ENCODE measurements at places on chromosomes 12 and 14. TPM values are rescaled to one million over a fixed set of nuclear protein-coding genes. Genes with fewer than 3 reads are reported as not detected.

DNA sequence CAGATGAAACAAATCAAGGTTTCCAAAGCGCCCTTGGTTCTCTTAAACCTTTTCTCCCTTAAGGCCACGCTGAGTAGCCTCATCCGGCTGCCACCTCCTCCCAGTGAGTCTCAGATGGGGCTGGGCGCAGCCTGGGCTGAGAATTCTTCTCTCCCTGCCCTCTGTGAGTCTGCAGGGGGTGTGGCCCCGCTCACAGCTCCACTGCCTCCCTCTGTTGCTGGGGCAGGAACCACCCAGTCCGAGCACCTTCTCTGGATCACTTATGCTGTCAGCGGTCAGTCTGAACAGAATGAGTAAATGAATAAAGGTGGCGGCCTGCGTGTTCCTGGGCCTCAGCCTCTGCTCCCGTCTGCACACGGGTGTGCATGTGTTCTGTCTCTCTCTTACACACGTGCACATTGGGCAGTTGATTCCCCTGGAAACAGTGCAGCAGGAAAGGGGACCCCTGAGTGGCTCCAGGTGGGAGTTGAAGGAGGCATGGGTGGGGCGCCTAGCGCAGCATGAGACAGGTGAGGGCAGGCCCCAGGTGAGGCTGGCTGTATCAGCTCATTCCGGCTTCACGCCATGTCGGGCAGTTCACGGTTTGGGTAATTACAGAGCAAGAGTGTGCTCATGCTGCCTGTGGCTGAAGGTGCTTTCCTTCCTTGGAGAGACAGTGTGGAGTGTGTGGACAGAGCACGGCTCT lies 4.3 kb downstream of the PAPLN start:
- peaks cover 39% of the 10 kb centered on the region for H3K4me1 ChIP-seq
- peaks cover 77% of the 10 kb centered on the region for H3K27me3 ChIP-seq
- no peak for DNase-seq
- no peaks in the 10 kb centered on the region for H3K36me3 ChIP-seq

- H3K27me3 ChIP-seq = peaks cover 4% of the 10 kb centered on the region
- no peak for DNase-seq
- H3K4me1 ChIP-seq = no peaks in the 10 kb centered on the region
- H3K27ac ChIP-seq = no peak overlapping the region
- H3K4me3 ChIP-seq = no peak overlapping the region
Measured at GRCh38 chr12:15289192-15289591, 33.1 kb upstream of the PTPRO start.

- no peak overlapping the region for H3K4me3 ChIP-seq
- no peak for DNase-seq
- no peak overlapping the region for H3K27ac ChIP-seq
Measured at GRCh38 chr12:3332188-3332587, 158.8 kb upstream of the PRMT8 start.

DNA sequence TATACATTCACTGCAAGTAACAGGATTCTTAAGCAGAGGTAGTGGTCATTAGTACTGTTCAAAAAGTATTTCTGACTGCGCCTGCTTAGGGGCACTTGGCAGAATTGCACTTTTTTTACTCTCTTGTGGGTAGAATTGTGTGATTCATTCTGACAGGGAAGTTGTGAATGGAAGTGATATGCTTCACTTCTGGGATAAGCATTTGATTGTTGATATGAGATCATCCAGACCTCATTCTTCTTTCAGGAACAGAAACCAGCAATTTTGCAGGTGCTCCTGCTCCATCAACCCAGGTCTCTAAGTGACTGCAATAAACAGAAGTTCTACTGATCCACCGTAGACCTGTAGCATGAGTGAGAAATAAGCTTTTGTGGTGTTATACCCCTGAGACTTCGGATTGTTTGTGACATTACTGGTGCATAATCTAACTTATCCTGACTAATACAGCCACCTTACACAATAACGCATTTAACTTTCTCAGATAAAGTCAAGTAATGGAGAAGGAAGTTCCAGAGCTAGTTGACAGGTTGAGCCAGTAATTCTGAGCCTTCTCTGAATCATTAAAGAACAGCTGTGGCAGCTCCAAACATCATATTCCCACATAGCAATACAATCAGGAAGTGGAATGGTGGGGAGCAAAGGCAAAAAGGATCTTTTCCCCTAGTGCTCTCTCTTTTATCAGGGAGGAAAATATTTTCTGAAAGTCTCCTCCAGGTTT lies 387.9 kb downstream of the SYT1 start:
- no peaks in the 10 kb centered on the region for H3K27me3 ChIP-seq
- no peaks in the 10 kb centered on the region for H3K36me3 ChIP-seq
- no peak overlapping the region for H3K27ac ChIP-seq
- H3K4me3 ChIP-seq = no peak overlapping the region
- no peak for DNase-seq

DNA sequence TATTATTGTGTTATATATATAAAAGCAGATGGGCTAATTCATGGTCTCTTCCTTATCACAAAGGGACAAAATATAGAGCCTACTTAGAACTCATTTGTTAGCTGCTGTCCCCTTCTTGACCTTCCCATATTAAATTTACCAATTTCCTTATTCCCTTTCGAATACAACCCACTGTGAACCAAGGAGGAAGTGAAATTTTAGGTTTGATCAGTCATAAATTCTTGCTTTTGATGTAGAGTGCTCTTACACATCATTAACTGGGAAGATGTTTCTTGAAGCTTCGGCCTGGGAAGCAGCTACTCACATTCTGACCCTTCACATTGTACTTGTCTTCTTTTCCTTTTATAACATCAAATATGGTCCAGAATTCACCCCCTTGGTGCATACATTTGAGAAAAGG lies 579.0 kb downstream of the LRFN5 start:
- no peaks in the 10 kb centered on the region for H3K36me3 ChIP-seq
- no peak overlapping the region for H3K4me3 ChIP-seq
- no peaks in the 10 kb centered on the region for H3K4me1 ChIP-seq
- H3K27ac ChIP-seq = no peak overlapping the region
- H3K27me3 ChIP-seq = no peaks in the 10 kb centered on the region
- DNase-seq = no peak

- no peak for DNase-seq
- no peak overlapping the region for H3K27ac ChIP-seq
- H3K27me3 ChIP-seq = peaks cover 6% of the 10 kb centered on the region
- H3K36me3 ChIP-seq = no peaks in the 10 kb centered on the region
Measured at GRCh38 chr12:51751661-51752060, 96.9 kb downstream of the FIGNL2 start.

GRCh38 chr12:42568952-42569915 lies 20.3 kb downstream of the PRICKLE1 start:
- no peak overlapping the region for H3K4me3 ChIP-seq
- no peaks in the 10 kb centered on the region for H3K4me1 ChIP-seq
- H3K27me3 ChIP-seq = peaks cover 15% of the 10 kb centered on the region
- no peaks in the 10 kb centered on the region for H3K36me3 ChIP-seq

GRCh38 chr12:110760204-110760609 lies 17.5 kb upstream of the PPP1CC start:
- no peak overlapping the region for H3K4me3 ChIP-seq
- H3K4me1 ChIP-seq = peaks cover 30% of the 10 kb centered on the region
- no peak overlapping the region for H3K27ac ChIP-seq
- no peaks in the 10 kb centered on the region for H3K27me3 ChIP-seq
- DNase-seq = no peak

DNA sequence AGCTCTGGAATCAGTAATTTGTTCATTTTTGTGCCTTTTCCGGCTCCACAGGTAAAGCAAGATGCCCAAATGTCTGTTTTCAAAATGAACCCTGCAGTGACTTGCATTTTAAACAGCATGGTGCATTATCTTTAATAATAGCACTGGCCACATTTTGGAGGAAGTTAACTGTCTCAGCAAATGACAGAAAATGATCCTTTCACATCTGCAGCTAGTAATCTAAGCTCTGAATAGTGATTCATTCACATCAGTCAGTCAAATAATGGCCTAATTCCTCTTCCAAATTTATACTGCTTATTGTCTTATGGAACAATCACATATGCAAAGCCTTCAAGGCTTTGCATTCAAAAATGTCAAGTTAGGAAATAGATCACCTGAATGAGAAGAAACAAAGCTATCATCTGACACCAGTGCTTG lies 75.6 kb downstream of the PPM1H start:
- H3K27me3 ChIP-seq = peaks cover 15% of the 10 kb centered on the region
- no peak overlapping the region for H3K27ac ChIP-seq
- DNase-seq = no peak

DNA sequence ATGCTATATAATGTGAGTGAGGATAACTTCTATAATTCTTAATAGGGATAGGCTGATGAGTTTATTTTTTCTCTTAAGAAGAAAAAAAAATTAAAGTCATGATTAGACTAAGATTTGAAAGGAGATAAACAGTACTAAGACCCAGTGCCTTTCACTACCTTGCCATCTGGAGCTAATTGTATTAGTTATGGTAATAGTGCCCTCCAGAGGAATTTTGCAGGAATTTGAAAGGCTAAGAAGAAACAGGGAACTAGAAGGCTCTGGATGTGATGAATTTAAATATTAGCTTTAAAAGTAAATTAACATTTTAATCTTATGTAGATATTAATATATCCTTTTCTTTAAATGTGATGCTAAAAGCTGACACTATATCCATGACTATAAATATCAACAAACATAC lies 36.6 kb upstream of the PIK3C2G start:
- no peak for DNase-seq
- no peaks in the 10 kb centered on the region for H3K4me1 ChIP-seq
- no peak overlapping the region for H3K27ac ChIP-seq
- H3K27me3 ChIP-seq = no peaks in the 10 kb centered on the region
- no peaks in the 10 kb centered on the region for H3K36me3 ChIP-seq

- H3K27me3 ChIP-seq = no peaks in the 10 kb centered on the region
- peaks cover 32% of the 10 kb centered on the region for H3K36me3 ChIP-seq
- H3K4me3 ChIP-seq = no peak overlapping the region
- peak; percentile 22 for DNase-seq
- H3K4me1 ChIP-seq = peaks cover 32% of the 10 kb centered on the region
Measured at GRCh38 chr14:31127690-31128089, 79.9 kb downstream of the HECTD1 start.

- H3K4me3 ChIP-seq = peak overlapping the region; percentile 32
- H3K27me3 ChIP-seq = no peaks in the 10 kb centered on the region
- peaks cover 27% of the 10 kb centered on the region for H3K36me3 ChIP-seq
- peak overlapping the region; percentile 14 for H3K27ac ChIP-seq
Measured at GRCh38 chr12:131713349-131713748, 2.5 kb downstream of the SFSWAP start.

- no peak overlapping the region for H3K4me3 ChIP-seq
- no peaks in the 10 kb centered on the region for H3K27me3 ChIP-seq
- H3K36me3 ChIP-seq = peaks cover 5% of the 10 kb centered on the region
- H3K4me1 ChIP-seq = peaks cover 13% of the 10 kb centered on the region
Measured at GRCh38 chr12:3673981-3674708, 78.8 kb downstream of the CRACR2A start.

DNA sequence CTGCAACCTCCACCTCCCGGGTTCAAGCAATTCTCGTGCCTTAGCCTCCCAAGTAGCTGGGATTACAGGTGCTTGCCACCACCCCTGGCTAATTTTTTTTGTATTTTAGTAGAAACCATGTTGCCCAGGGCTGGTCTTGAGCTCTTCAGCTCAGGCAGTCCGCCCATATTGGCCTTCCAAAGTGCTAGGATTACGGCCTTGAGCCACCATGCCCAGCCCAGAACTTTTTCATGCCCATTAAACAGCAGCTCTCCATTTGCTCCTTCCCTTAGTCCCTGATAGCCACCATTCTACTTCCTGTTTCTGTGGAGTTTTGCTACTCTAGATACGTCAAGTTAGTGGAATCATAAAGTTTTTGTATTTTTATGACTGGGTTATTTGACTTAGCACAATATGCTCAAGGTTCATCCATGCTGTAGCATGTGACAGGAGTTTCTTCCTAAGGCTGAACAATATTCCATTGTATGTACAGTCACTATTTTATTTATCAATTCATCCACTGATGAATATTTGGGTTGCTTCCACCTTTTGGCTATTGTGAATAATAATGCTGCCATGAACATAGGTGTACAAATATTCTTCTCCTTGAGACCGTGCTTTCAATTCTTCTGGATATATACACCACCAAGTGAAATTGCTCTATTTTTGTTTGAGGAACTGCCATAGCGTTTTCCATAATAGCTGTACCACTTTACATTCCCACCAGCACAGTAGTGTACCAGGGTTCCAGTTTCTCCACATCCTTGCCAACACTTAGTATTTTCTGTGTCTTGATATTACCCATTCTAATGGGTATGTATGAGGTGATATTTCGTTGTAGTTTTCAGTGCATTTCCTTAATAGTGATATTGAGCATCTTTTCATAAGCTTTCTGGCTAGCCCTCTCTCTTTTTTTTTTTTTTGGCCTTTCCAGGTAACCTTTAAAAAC lies 15.0 kb downstream of the ATF1 start:
- peaks cover 2% of the 10 kb centered on the region for H3K36me3 ChIP-seq
- H3K4me3 ChIP-seq = no peak overlapping the region
- H3K27me3 ChIP-seq = no peaks in the 10 kb centered on the region
- peaks cover 43% of the 10 kb centered on the region for H3K4me1 ChIP-seq
- no peak for DNase-seq
- peak overlapping the region; percentile 70 for H3K27ac ChIP-seq

- peaks cover 12% of the 10 kb centered on the region for H3K36me3 ChIP-seq
- no peak overlapping the region for H3K27ac ChIP-seq
- H3K4me3 ChIP-seq = no peak overlapping the region
- H3K27me3 ChIP-seq = no peaks in the 10 kb centered on the region
- H3K4me1 ChIP-seq = peaks cover 19% of the 10 kb centered on the region
Measured at GRCh38 chr12:11686120-11686519, 36.6 kb downstream of the ETV6 start.

DNA sequence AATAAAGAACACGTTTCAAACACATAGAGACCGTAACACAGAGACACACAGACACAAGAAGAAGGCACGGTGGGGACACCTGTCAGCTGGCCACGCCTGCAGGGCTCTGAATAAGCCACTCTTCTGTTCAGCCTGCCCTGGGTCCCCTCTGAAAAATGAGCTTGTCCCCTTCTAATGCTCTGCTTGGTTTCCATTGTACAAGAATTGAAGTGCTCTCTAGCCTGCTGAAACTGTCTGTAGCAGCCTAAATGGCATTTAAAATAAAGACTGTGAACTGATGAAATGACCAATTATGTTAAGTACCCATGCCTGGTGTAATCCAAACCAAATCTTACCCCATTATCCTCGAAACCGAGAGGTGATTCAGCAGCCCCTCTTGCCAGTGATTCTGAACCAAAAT lies 139.8 kb downstream of the FOXN3 start:
- peaks cover 94% of the 10 kb centered on the region for H3K4me1 ChIP-seq
- H3K27ac ChIP-seq = peak overlapping the region; percentile 94
- no peaks in the 10 kb centered on the region for H3K27me3 ChIP-seq
- peaks cover 1% of the 10 kb centered on the region for H3K36me3 ChIP-seq
- DNase-seq = no peak

- no peaks in the 10 kb centered on the region for H3K36me3 ChIP-seq
- H3K27me3 ChIP-seq = peaks cover 8% of the 10 kb centered on the region
- no peak overlapping the region for H3K27ac ChIP-seq
- no peak for DNase-seq
Measured at GRCh38 chr14:81536241-81536771, 2.7 kb upstream of the SEL1L start.

GRCh38 chr14:39175445-39176262 lies 600 bp downstream of the PNN start:
- DNase-seq = peak; percentile 49
- no peaks in the 10 kb centered on the region for H3K27me3 ChIP-seq
- peaks cover 17% of the 10 kb centered on the region for H3K4me1 ChIP-seq
- H3K36me3 ChIP-seq = peaks cover 35% of the 10 kb centered on the region
- peak overlapping the region; percentile 96 for H3K4me3 ChIP-seq

- no peaks in the 10 kb centered on the region for H3K27me3 ChIP-seq
- H3K27ac ChIP-seq = no peak overlapping the region
- H3K4me3 ChIP-seq = no peak overlapping the region
- H3K36me3 ChIP-seq = peaks cover 2% of the 10 kb centered on the region
Measured at GRCh38 chr14:29741909-29742401, 185.7 kb downstream of the PRKD1 start.

The MYO1A gene
- 11.4 TPM for total RNA-seq

The OR4E2 gene
- total RNA-seq = not detected

The TOMM20L gene
- total RNA-seq = not detected

The PRH2 gene
- not detected for total RNA-seq

The ACRBP gene
- total RNA-seq = 5.2 TPM
